ENCODE measurements at places on chromosomes 4 and X.

DNA sequence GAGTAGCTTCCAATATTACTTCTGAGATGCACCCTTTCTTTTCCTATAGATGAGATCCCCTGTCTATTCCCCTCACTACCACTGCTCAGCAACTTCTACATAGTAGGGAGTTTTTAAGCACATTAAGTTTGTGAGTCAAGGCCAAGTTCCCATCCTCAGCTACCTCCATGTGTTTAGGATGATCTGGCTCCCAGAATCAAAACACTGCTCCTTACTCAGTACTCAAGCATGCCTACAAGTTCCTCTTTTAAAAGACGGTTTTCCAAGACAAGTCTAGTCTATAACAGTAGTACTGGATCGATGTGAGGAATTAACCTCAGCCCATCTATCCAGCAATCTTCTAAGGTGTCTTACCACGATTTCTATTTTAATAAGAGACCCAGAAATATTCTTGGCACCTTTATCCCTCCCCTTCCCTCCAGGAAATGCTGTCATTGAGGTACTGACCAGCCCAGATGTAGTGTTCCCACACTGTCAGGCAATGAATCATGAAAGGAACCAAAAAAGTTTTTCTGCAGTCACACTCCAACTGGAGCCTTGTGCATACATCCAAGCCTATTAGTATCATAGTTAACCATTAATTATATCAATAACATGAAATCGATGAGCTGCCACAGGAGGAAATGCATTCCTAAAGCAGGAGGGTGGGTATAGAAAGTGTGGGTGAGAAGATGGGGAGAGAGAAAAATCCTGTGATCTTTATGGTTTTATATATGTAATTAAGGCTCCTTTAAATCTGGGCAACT, 29.6 kb downstream of the AREG start:
- peak; percentile 18 for DNase-seq

DNA sequence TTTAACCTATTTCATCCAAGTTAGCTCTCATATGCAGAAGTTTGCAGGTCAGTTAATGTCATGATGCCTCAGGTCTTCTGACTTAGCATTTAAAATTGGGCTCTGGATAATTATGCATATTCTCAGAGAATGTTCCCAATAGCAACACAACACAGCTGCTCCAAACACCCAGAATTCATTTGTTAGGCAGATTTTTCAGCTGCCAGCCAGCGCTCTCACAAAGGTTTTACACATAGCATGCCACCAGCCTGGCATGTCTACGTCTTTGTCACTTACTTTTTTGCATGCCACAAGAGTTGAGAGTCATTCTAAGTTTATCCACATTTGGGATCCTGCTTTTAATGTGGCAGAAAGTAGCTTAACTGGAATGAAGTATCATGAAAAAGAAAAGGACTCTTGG, 84.8 kb downstream of the LIMCH1 start:
- DNase-seq, result no peak

DNA sequence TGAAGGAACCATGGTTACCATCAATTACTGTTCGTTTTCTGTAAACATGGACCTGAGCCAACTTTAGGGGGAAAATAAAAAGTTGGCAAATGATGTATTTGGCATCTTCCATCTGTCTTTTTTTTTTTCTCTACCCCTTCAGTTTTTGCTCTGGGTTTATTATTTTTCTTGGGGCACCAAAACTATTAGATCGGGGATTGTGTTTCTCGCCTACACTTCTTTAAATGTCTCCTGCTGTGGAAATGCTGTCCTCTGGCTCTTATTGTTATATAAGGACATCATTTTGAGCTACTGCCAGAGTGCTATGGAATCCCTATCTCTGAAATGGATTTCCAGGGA, 234.0 kb upstream of the SLIT2 start:
- no peak for DNase-seq

GRCh38 chr4:45455217-45455616, 668.6 kb downstream of the GABRG1 start:
- DNase-seq, result no peak

- DNase-seq, result no peak
These were observed 438.5 kb downstream of the INPP4B start for GRCh38 chr4:142407596-142407995.

DNA sequence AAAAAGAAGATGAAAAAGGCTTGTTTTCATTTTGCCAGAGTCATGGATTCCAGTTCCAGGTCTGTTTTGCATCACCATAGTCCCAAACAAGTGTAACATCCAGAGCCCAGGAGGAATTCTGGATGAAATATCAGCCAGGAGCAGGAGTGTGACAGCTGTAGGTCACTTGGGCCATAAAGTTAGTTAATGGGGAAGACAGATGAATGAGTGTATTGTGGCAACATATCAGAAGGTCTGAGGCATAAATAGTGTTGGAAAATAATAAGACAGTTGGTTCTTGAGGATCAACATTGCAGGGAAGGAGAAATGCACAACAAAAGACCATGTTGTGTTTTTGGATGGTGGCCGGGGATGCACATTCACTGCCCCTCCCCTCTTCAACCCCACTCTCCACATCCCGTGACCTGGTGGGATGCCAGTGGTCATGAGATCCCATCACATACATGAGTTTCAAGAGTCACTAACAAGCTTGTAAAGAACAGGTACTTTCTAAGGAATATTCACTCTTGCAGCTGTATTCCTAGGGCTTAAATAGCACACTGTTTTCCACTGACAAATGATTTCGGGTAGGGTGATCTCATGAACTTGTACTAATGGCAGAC, 83.1 kb upstream of the IGFBP7 start:
- no peak for DNase-seq

- no peak for DNase-seq
These were observed 96.4 kb upstream of the C1GALT1C1 start for GRCh38 chrX:120726294-120726693.

- no peak for DNase-seq
These were observed 652.8 kb upstream of the NR3C2 start for GRCh38 chr4:149095001-149095400.

GRCh38 chrX:10085223-10085622, 71.6 kb upstream of the CLCN4 start:
- no peak for DNase-seq

- DNase-seq, result no peak
These were observed 275.8 kb upstream of the CLNK start for GRCh38 chr4:10960389-10960788.

DNA sequence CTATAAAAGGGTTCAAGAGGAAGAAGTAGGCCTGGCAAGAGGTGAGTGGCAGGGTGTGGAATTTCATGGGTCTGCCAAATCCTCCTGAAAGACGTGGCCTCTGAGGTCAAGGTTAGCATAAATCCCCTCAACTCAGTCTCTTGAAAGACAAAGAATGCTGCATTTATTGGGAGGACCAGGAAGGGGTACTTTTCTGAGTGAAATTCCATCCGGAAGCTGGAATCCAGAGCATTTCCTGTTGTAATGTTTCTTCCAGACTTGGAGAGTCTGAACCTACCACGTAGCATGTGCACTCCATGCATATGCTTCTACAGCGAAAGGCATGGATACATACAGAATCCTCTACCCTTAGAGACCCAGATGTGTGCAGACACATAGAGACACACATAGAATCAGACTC, 13.4 kb upstream of the FGD1 start:
- DNase-seq, result peak; percentile 20

DNA sequence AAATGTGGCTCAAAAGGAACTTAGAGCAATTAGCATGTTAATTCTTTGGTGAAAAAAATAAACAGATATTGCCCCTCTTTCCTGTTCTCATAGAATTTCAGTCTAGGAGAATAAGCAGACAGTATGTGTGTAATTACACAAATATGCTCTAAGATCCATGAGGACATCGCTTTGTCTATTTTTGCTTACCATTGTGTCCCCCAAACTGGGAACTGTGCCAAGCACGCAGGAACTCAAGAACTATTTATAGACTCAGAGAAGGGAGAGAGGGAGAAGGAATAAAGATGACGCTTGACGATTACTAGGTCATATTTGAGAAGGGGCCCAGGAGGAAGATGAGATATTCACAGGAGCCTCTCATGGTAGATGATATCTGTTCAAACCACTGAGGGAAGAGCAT, 692.6 kb downstream of the RAB28 start:
- DNase-seq, result no peak

DNA sequence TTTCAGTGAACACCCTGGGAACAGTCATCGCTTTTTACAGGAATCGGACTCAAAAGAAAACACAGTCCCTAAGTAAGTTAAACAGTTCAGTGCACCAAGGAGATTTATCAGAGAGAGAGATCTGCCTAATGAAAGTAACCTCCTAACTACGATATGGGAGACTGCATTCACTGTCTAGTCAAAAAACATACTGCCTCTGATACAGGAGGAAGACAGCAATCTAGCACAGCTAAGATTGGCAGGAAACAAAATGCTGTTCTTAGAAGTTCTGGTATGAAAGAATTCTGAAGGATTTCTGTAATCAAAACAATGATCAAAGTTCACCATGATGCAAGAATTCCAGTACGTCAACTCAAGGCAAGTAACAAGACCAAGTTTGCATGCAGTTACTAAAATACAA, 92.8 kb downstream of the MAML3 start:
- no peak for DNase-seq

DNA sequence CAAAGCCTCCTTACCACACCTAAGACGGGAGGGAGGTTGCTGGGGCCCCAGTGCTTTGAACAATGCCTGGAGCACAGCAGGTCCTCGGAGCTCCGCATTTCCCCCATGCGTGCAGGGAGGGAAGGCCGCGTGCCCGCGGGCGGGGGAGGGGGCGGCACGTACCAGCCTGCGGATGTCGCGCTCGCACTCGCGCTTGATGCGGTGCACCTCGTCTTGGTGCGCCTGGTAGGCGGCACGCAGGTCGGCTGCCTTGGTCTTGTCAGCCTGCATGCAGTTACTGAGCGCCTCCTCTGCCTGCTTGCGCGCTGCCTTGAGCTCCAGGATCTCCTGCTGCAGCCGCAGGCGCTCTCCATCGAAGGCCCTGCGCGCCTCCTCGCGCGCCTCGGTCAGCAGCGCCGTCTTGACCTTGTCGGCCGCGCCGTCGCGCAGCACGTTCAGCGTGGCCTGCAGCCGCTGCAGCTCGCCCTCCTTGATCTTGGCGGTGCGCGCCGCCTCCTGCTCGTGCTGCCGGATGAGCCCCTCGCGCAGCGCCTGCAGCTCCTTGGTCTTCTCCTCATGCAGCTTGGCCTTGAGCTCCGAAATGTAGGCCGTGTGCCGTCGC, 87.2 kb upstream of the C4orf50 start:
- DNase-seq, result no peak

GRCh38 chrX:13051529-13052172, 7.2 kb upstream of the FAM9C start:
- DNase-seq, result no peak

GRCh38 chr4:140679576-140679975, 76.6 kb downstream of the TBC1D9 start:
- DNase-seq, result no peak
